ENCODE measurements at places on chromosomes 6 and 20.

GRCh38 chr20:36663031-36663430 is 17.0 kb upstream of the SLA2 start:
- DNase-seq = no peak

DNA sequence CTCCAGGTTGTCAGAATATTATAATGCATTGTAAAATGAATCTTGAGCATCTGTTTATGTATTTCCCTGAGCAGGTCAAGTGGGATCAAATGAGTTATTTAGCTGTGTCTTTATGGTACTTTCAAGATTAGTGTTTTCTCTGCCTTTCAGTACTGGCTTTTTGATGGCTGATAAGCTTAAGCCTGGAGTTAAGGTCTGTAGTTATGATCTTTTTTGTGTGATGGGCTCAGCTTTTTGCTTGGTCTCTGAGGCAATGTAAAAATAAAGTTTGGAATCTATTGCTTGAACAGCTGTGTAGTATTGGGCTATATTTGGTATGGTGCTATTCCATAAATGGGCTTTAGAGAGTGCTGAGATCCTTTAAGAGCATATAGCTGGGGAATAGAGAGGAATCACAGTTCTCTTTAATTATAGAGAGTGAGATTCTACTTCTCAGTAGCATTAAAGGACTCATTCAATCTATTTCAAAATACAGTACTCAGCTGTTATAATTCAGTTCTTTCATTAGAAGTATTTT is 40.7 kb downstream of the ZNF451 start:
- DNase-seq = no peak

DNA sequence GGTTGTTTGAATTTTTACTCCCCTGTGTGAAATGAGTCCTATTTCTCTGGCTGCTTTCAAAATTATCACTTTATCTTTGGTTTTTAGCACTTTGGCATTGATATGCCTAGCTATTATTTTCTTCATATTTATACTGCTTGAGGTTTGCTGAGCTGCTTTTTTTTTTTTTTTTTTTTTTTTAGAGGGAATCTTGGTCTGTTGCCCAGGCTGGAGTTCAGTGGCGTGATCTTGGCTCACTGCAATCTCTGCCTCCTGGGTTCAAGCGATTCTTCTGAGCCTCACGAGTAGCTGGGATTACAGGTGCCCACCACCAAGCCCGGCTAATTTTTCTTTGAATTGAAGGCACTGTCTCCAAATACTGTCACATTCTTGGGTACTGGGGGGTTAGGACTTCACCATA is 40.6 kb downstream of the STXBP5 start:
- no peak for DNase-seq

DNA sequence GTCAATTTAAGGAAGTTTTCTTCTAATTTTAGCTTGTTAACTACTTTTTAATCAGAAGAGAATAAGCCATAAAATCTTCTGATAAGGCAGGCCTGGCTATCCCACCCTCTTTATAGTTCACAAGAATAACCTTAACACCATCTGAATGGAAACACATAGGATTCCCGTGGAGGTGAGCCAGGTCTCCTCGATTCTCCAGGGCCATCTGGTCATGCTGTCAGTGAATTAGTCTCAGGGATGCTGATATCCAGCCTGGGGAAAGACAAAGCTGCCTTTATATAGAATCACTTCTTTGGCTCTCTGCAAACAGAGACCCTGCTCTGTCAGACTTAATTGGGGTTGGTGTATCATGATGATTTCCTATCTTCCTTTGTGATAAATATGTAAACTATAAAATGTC is 30.1 kb upstream of the TAGAP start:
- no peak for DNase-seq

DNA sequence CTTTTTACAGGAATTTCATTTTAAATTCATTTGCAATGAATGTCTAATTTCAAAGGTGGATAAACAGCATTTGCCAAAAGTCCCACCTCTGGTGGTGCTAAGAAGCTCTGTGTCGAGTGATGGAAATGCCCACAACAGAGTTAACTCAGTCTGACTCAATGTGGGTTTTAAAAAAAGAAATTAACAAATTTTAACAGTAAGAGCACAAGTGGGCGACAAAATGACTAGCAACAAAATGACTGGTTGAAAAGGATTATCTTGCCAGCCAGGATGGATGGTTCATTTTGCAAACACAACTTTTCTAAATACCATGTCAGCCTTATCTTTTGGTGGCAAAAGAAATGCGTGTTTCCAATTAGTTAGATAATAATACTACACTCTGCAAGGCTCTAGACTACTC is 14.3 kb upstream of the TAGAP start:
- peak; percentile 84 for DNase-seq

GRCh38 chr6:157911278-157911677 is 70.4 kb upstream of the SYNJ2 start:
- no peak for DNase-seq

- DNase-seq = no peak
Observed at GRCh38 chr20:16486532-16486931, 86.7 kb downstream of the KIF16B start.

DNA sequence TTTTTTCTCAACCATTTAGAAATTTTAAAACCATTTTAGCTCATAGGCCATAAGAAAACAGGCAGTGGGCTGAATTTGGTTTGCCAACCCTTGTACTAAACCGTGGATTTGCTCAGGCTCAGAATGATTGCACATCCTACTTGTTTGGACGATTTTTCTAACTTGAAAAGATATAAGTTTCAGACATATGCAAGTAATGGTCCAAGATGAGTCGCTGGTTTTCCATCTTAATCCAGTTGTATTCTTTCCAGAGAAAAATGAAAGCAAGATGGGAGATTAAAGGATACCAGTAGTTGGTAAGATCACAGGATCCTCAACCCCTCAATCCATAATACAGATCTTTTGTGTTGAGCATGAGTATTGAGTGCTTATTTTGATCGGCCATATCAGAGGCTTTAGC is 250.9 kb downstream of the TINAG start:
- DNase-seq = no peak

- no peak for DNase-seq
Observed at GRCh38 chr6:28134716-28135115, 7.0 kb upstream of the ZKSCAN8 start.

DNA sequence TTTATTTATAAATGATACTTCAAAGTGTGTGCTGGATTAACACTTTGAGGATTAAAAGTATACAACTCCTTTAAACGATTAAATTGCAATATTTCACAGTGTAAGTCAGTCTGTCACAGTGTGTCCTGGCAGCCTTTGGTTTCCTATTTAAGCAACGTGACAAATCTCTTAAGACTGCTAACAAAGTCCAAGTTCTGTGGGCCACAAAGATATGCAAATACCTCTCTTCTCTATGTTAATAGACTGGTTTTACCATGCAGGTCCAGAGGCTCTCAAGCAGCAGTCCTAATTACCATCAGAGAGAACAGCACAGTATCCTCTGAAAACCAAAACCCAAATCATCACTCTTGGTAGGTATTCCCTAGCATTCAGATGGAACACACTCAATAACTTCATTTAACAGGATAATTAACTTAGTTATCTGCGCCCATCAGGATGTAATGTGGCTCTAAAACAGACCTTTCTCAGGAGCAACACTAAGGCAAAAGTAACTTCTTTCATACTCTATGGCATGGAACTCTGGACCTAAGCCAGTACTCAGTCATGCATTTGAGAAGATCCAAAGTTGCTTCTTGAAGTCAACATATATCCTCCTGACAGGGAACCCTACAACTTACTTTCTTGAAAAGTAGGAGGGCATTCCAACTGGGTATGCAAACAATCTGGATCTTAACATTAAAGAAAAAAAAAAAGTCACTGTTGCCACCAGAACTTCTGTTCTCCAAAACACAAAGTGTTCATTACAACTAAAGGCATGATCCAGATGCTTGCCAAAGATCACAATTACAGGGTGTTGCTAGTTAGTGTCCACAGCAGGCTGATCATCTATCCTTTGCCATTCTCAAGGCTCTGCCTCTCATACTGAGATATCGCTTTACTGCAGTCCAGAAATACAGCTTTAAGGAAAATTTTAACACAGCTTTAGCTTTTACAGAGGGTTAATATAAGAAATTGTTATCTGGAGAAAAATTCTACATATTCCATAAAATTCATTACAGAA is 53.2 kb downstream of the MAN1A1 start:
- DNase-seq = no peak

- DNase-seq = peak; percentile 45
Observed at GRCh38 chr6:55069132-55069781, 105.1 kb upstream of the HCRTR2 start.

DNA sequence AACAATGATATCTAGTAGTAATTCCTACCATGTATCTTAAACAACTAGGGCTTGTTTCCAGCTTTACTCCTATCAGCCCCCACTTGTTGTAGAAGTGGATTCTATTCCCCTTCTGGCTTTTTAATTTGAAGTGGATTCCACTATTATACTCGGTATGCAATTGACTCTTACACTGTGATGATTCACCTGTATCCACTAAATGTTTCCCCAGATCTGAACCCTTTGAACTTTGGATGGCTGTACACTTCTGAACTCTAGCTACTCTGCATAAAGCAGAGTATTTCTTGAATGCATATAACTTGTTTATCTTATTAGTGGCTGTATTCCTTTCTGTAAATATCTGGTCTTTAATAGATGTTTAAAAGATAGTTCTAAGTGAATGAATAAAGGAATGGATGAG is 538.4 kb upstream of the NRSN1 start:
- no peak for DNase-seq

DNA sequence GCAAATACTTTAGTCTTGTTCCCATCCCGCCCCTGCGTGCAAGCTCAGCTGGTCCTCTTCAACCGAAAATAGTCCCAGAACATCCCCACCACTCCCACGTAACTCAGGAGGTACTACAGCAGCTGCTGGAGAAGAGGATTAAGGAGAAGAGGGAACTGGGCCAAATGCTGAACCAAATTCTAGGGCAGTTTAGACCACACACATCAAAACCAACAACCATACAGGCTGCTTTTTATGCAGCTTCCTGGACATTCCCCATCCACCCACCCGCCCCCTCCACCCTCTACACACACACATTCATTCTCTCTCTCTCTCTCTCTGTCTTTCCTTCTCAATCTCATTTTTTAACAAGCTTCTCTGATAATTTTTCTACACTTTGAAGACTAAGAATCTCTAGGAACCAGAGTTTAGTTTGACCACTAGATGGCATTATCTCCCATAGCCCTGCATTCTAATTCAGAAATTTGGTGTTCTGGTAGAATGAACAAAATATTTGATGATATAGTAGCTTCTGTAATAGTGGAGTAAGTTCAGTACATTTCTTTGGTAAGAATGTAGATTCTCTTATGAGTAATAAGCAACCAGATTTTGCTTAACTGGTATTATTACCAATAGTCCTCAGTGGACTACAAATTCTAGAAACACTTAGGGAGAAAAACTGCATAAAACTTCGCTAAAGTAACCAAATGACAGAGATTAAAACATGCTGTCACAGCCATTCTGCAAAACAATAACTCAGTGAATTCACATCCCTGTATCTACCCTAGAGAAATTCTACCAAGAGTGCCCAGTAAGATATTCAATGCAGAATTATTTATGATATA is 52.1 kb upstream of the BEND6 start:
- DNase-seq = peak; percentile 66

- DNase-seq = peak; percentile 57
Observed at GRCh38 chr6:8219352-8219943, 117.1 kb upstream of the EEF1E1 start.

DNA sequence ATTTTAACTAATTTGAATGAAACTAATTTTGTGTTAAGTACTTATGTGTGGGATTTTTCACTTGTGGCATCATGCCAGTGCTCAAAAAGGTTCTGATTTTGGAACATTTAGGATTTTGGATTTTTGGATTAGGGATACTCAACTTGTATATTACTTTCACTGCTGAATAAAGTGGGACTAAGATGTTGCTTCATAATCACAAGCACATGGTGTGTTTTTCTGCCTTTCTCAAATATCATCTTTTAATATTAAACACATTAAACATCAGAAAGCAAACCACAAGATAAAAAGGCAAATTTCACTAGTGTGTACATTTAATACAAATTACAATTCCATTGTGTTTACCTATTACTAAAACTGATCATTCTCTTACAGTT is 89.8 kb downstream of the ARHGAP18 start:
- no peak for DNase-seq

DNA sequence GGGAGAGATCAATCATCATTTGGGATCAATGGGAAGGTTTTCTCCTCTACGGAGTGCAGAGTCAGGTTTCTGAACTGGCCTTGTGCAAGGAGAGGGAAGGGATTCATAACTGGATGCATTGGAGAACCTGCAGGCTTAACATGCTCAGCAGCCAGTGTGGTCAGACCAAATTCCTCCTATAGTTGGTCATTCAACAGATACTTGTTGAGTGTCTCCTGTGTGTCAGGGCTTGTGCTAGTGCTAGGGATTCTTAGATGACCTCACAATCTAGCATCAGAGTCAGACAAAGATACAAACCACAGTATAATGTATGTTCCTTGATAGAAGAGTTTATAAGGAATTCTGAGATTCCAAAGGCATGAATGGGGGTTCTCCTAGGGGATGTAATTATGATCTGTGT is 23.9 kb downstream of the RALY start:
- DNase-seq = no peak

DNA sequence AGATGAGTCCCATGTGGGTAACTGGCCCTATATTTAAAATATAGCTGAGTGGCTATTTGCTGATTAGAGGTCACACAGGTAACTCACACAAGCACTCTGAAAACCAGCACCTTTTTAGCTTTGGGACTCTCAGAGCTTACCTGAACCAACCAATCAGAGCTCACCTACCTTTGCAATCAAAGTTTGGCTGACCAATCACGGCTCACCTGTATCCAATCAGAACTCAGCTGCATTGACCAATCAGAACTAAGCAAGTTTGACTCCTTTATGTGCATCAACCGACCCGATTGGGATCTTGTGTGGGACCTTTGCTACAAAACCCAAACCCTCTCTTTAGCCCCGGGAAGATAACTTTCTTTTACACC is 106.8 kb upstream of the NXT1 start:
- DNase-seq = no peak

DNA sequence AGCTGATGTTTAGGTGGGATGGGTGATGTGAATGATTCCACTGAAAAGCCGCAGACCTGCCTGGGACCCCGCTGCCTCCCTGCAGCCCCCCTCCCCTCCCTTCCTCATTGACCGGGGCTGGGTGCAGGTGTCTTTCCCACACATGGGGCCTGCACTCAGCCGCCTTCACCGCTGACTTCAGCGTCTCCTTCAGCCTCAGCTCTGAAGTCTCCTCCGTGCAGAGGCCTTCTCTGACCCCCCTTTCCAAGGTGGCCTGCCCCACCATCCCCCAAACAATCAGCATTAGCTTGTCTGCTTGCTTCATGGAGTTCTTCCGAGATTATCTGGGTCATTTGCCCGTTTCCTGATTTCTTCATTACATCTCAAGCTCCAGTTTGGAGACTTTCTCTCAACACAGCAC is 140.7 kb downstream of the SMOC2 start:
- DNase-seq = no peak

- no peak for DNase-seq
Observed at GRCh38 chr20:44118185-44119033, 68.6 kb downstream of the JPH2 start.
